ENCODE measurements at places on chromosomes 5 and 9. TPM values are rescaled to one million over a fixed set of nuclear protein-coding genes. Genes with fewer than 3 reads are reported as not detected.

DNA sequence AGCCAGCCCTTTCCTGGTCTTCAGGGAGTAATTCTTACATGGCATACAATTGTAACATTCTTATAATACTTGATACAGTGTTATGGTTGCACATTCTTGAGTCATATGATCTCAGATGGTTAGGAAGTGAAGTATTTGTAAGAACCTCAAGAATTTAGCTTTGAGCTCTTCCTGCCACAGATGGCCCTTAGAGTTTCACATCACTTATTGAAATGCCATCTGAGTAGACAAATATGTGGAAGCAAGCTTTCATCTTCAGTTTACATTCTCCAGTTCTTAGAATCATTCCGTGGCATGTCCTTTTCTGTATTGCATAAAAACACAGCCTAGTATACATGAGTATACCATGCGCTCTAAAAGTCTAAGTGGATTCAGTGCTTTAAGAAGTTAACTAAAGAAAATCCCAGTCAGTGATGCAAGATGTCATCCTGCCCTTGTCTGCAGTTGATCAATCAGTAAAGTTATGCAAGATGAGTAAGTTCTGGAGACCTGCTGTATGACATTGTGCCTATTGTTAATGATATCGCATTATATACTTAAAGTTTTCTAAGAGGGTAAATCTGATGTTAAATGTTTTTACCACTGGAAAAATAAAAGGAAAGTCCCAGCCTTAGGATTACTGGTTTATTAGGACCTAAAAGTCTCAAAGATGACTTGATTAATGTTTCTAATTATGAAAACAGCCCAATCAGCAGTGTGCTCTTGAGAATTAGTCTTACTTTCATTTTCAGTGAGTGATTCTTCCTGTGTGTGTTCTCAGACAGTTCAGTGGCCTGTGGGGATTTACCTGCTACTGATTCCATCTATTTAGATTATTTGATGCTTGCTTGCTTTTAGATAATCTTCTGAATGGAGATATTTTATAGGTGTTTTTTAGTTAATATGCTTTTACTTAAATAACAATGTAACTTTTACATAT is 29.4 kb downstream of the RHOBTB3 start:
- H3K4me1 ChIP-seq: peaks cover 23% of the 10 kb centered on the region
- H3K36me3 ChIP-seq: peaks cover 10% of the 10 kb centered on the region
- no peaks in the 10 kb centered on the region for H3K27me3 ChIP-seq
- DNase-seq: no peak
- peak overlapping the region; percentile 38 for H3K27ac ChIP-seq
- H3K4me3 ChIP-seq: peak overlapping the region; percentile 17

Gene OR13J1
- total RNA-seq: not detected

Gene PRELID2
- 9.2 TPM for total RNA-seq

Gene EIF4E1B
- not detected for total RNA-seq

DNA sequence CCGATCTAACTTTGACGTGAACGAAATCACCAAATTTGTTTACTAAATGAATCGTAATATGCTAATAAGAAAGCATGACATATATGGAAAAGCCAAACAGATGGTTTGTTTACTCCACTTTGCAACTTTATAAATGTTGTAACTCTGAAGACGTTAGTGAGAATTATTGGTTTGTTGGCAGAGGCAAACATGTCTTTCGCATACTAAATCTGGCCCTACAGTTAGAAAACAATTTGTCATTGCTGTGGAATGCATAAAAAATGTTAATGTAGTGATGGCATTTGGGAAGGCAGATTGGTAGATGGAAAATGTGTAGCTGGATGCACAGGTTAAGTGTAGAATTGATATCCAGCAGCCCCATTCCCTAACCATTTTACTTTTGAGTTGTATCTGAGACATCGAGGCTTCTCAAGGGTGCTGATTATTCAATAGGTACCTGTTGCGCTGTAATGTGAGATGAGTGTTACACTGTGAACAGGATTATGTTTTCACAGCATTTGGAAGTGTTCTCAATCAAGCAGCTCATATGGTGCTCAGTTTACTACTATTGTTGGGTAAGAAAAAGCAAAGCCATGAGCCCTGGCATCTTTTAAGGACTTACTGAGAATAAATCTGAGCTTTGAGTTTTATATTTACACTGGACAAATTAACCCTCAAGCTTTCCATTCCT is 444.8 kb downstream of the BNC2 start:
- H3K27me3 ChIP-seq: no peaks in the 10 kb centered on the region
- no peaks in the 10 kb centered on the region for H3K36me3 ChIP-seq
- H3K4me1 ChIP-seq: no peaks in the 10 kb centered on the region
- DNase-seq: no peak

DNA sequence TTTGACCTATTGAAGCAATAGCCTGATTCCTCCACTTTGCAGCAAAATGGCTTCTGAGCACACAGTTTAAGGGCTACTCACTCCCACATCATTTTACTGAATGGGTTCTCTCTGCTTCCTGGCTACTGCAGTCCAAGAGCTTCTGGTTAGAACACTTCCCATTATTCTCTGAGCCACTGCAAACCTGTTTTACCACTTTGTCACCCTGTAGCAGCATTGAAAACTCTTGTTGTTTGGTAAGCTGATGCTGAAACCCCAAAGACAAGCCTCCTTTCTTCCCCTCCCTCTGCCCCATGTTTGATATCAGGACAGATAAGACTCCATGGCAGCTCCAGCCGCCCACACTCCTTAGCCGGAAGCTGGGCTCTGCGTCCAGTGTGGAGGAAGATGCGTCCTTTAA is 84.4 kb upstream of the RARS1 start:
- H3K4me3 ChIP-seq: no peak overlapping the region
- DNase-seq: no peak
- H3K27ac ChIP-seq: no peak overlapping the region
- H3K27me3 ChIP-seq: no peaks in the 10 kb centered on the region
- no peaks in the 10 kb centered on the region for H3K4me1 ChIP-seq
- peaks cover 4% of the 10 kb centered on the region for H3K36me3 ChIP-seq

DNA sequence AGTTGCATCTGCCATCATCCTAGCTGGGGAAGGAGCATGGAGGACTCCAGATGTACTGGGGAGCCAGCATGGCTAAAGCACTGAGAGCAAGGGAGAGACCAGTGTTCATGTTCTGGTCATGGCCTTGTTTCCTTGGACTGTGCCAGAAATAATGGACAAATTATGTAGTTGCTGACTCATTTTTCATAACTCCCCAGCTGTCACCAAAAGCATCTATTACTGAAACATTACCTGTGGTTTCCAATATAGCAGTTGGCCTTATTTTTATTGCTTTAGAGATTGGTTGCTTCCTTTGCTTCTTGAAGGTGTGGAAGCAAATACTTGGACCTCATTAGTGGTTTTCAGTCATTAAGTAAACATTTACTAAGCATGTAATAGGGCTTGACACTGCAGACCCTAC is 11.3 kb downstream of the RALGPS1 start:
- H3K27ac ChIP-seq: no peak overlapping the region
- no peaks in the 10 kb centered on the region for H3K36me3 ChIP-seq
- DNase-seq: no peak
- no peaks in the 10 kb centered on the region for H3K27me3 ChIP-seq

- no peak overlapping the region for H3K27ac ChIP-seq
- no peak for DNase-seq
- no peaks in the 10 kb centered on the region for H3K4me1 ChIP-seq
These were observed 648.3 kb upstream of the ZNF608 start for GRCh38 chr5:125394661-125395280.

DNA sequence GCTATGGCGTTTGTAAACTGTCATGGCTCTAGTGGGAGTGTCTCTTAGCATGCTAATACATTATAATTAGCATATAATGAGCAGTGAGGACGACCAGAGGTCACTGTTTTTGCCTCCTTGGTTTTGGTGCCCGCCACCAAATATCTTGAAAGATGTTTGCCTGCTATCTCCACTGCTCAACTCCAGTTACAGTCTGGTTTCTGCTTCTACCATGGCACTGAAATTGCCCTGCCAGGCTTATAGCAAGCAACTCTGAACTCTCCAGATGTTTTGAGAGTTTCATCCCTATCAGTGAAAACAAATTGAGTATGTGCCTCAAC is 122.1 kb upstream of the SPRY4 start:
- H3K36me3 ChIP-seq: no peaks in the 10 kb centered on the region
- peaks cover 6% of the 10 kb centered on the region for H3K4me1 ChIP-seq
- no peak overlapping the region for H3K4me3 ChIP-seq
- no peaks in the 10 kb centered on the region for H3K27me3 ChIP-seq
- peak overlapping the region; percentile 71 for H3K27ac ChIP-seq

Gene SPATA31C1
- not detected for total RNA-seq

DNA sequence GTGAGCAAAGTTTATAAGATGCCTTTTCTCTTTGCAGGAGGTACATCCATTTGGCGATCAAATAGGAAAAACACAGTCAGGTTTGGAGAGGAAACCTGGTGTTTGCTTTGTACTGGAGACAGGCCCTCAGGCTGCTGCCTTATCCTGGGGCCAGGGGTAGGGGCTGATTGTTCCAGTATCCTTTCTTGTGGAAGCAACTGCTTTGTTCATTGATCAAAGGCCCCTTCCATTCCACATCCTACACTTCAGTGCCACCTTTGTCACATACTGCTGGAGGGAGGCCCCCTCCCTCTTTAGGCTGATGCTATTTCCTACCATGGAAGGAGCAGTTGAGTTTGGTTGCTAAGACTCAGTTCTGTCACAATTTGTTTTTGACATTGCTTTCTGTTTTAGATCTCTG is 778.1 kb downstream of the TLR4 start:
- no peaks in the 10 kb centered on the region for H3K27me3 ChIP-seq
- H3K36me3 ChIP-seq: no peaks in the 10 kb centered on the region
- no peak overlapping the region for H3K27ac ChIP-seq
- no peak overlapping the region for H3K4me3 ChIP-seq

DNA sequence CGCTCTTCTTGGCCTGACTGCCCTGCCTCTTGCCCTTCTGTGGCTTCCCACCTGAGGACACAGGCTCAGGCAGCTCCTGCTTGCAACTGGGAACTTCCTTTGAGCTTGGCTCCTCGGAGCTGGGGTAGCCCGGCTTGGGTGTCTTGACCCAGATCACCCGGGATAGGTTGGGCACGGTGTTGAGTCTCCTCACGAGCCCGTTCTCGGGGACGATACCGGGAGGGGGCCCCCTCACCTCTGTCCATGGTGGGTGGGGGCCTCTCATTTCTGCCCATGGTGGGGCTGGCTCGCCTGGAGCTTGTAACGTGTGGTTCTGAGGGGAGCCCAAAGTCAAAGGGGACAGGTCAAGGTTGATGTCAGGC is 7.8 kb upstream of the DDX41 start:
- H3K27me3 ChIP-seq: no peaks in the 10 kb centered on the region
- no peaks in the 10 kb centered on the region for H3K4me1 ChIP-seq
- peak; percentile 57 for DNase-seq
- peaks cover 93% of the 10 kb centered on the region for H3K36me3 ChIP-seq

DNA sequence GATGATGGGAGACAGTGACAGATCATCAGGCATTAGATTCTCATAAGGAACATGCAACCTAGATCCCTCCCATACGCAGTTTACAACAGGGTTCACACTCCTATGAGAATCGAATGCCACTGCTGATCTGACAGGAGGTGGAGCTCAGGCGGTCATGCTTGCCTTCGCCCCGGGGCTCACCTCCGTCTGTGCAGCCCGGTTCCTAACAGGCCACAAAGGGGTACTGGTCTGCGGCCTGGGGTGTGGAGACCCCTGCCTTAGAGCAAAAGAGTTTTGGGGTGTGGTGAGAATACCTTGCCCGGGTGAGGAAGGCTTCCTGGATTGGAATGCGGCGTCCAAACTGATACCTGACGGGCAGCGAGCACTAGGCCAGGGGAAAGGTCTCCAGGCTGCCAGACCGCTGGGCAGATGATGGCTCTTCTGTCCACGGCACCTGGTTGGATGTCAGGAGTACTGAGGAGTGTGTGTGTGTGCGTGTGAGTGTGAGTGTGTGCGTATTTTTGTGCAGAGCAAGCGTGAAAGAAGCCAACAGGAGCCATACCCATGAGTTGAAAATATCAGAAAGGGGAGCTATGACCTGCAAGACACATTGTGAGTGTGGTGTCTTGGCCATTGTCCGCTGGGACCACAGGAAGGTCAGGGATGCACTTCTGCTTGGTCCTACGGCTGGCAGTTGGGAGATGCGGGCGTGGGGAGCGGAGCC is 55.4 kb downstream of the ACER2 start:
- no peaks in the 10 kb centered on the region for H3K27me3 ChIP-seq
- DNase-seq: no peak
- H3K27ac ChIP-seq: no peak overlapping the region
- H3K4me3 ChIP-seq: peak overlapping the region; percentile 55
- no peaks in the 10 kb centered on the region for H3K36me3 ChIP-seq
- H3K4me1 ChIP-seq: peaks cover 5% of the 10 kb centered on the region

Gene EGFL7
- 302 TPM for total RNA-seq

DNA sequence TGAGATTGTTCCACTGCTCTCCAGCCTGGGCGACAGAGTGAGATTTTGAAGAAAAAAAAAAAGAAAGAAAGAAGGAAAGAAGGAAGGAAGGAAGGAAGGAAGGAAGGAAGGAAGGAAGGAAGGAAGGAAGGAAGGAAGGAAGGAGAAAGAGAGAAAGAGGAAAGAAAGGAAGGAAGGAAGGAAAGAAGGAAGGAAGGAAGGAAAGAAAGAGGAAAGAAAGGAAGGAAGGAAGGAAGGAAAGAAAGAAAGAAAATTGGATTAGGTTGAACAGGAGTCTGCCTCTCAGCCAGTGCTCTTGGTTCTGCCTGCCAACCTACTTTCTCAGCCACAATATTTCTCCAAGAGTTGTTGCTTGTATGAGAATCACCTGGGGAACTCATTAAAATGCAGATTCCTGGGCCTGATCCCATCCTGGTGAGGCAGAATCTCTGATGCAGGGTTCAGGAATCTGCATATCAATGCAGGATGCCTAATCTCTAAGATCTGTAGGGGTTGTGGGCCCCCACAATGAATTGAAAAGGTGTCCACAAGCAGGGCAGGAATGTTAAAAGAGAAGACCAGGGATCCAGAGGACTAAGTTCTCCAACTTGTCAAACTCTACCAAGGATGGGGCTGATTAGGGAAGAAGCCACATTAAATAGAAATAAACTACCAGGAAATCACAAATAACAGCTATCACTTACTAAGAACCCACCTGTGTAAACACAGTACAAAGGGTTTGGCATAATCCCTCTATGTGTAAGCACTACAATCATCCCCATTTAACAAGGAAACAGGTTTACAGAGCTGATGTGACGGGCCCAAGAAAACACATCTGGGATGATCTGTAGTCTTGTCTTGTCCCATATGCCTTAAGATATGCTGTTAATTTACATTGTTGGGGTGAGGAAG is 23.4 kb upstream of the GALNT10 start:
- no peak for DNase-seq
- no peaks in the 10 kb centered on the region for H3K36me3 ChIP-seq
- no peak overlapping the region for H3K27ac ChIP-seq
- no peaks in the 10 kb centered on the region for H3K4me1 ChIP-seq

Gene CDO1
- 20.1 TPM for total RNA-seq

Gene TSLP
- 1.7 TPM for total RNA-seq

Gene CARTPT
- total RNA-seq: not detected

- DNase-seq: no peak
- H3K27me3 ChIP-seq: no peaks in the 10 kb centered on the region
- no peaks in the 10 kb centered on the region for H3K4me1 ChIP-seq
- no peak overlapping the region for H3K4me3 ChIP-seq
- no peaks in the 10 kb centered on the region for H3K36me3 ChIP-seq
These were observed 149.5 kb downstream of the ADAMTSL1 start for GRCh38 chr9:18623221-18624079.

GRCh38 chr9:38318759-38319495 is 73.6 kb upstream of the ALDH1B1 start:
- peak overlapping the region; percentile 31 for H3K4me3 ChIP-seq
- peaks cover 10% of the 10 kb centered on the region for H3K4me1 ChIP-seq
- H3K27ac ChIP-seq: no peak overlapping the region
- no peaks in the 10 kb centered on the region for H3K27me3 ChIP-seq
- H3K36me3 ChIP-seq: no peaks in the 10 kb centered on the region

All from upper lobe of right lung (tissue), 1 donor.